ENCODE measurements at places on chromosomes 16 and 17. TPM values are rescaled to one million over a fixed set of nuclear protein-coding genes. Genes with fewer than 3 reads are reported as not detected.

The TEKT3 gene
- not detected for total RNA-seq

The ADORA2B gene
- 5.4 TPM for total RNA-seq

- DNase-seq: no peak
Measured at GRCh38 chr17:40945414-40945813, 8.0 kb upstream of the KRT23 start.

GRCh38 chr16:73265124-73265837 is 217.4 kb upstream of the ZFHX3 start:
- DNase-seq: no peak

The ATAD5 gene
- 35.0 TPM for total RNA-seq

Data from activated CD8-positive, alpha-beta T cell treated with anti-CD3 and anti-CD28 coated beads for 36 hours (primary cell).